ENCODE measurements at places on chromosomes 4 and X.

GRCh38 chrX:130994671-130995070, 63.5 kb upstream of the ARHGAP36 start:
- no peak for DNase-seq

DNA sequence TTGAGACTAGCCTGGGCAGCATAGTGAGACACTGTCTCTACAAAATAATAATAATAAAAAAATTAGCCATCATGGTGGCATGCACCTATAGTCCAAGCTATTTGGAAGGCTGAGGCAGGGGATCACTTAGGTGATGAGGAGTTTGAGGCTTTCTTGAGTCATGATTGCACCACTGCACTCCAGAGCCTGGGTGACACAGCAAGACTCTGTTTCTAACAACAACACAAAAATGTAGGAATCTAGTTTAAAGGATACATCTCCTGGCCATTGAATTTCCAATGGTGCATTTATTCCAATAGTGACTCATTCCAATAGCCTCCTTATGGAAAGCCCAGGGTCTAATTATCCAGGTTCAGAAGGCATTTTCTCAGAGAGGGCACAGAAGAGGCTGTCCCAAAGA, 21.9 kb upstream of the HERC6 start:
- DNase-seq, result no peak

GRCh38 chrX:34927866-34928265, 14.7 kb upstream of the FAM47B start:
- no peak for DNase-seq

- DNase-seq, result no peak
Observed at GRCh38 chr4:59608466-59608865, 1591.7 kb upstream of the ADGRL3 start.

GRCh38 chr4:146235654-146236177, 21.4 kb downstream of the REELD1 start:
- DNase-seq, result no peak

DNA sequence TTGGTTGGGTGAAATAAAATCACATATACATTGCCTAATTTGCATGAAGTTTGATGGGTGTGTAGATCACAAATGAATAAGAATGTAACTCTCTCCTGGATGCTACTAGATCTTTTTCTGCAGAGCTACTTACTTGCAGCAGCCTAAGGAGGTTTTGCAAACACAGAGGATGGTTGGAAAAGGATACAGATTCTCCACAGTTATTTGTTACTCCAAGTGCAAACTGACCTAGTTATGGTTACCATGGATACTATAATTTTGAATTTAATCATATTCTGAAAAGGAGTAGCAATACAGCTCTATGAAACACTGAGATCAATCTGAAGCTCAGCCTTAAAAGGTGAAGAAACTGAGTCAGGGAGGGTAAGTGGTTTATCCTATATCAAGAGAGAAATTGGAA, 9.1 kb upstream of the ARHGEF38 start:
- DNase-seq, result no peak

GRCh38 chr4:80173401-80173800, 23.9 kb upstream of the PRDM8 start:
- no peak for DNase-seq

- no peak for DNase-seq
Observed at GRCh38 chr4:171532968-171533367, 280.2 kb upstream of the GALNTL6 start.

DNA sequence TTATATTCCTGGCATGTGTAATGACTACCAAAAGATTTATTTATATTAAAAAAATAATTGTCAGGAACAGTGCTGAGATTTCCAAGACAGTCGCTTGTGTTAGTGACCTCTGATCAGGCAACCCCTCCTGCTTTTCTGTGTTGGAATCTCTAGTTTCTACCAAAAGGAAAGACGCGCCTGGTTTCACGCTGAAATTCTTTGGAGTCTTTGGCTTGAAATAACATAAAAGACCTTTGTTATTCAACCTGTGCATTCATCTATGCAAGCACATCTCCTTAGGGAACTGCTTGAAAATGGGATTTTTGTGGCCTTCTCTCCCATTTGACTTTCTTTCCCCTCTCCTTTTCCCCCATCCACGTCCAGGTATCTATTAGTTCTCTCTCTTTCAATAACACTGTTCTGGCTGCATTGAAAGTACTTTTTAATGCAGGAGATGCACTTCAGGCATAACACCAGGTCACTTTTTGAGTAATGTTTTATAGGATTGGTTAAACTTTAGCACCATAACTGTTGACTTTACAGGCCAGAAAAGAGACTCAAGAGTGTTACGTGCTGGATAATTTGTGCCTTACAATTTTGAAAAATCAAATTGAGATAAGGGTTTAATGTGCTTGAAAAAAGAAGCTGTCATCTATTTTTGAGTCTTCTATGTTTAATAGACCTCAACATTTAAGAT, 172.7 kb downstream of the GPAT3 start:
- no peak for DNase-seq

- no peak for DNase-seq
Observed at GRCh38 chr4:174467107-174467506, 55.2 kb downstream of the HPGD start.

- no peak for DNase-seq
Observed at GRCh38 chr4:65559270-65559669, 111.0 kb downstream of the EPHA5 start.

DNA sequence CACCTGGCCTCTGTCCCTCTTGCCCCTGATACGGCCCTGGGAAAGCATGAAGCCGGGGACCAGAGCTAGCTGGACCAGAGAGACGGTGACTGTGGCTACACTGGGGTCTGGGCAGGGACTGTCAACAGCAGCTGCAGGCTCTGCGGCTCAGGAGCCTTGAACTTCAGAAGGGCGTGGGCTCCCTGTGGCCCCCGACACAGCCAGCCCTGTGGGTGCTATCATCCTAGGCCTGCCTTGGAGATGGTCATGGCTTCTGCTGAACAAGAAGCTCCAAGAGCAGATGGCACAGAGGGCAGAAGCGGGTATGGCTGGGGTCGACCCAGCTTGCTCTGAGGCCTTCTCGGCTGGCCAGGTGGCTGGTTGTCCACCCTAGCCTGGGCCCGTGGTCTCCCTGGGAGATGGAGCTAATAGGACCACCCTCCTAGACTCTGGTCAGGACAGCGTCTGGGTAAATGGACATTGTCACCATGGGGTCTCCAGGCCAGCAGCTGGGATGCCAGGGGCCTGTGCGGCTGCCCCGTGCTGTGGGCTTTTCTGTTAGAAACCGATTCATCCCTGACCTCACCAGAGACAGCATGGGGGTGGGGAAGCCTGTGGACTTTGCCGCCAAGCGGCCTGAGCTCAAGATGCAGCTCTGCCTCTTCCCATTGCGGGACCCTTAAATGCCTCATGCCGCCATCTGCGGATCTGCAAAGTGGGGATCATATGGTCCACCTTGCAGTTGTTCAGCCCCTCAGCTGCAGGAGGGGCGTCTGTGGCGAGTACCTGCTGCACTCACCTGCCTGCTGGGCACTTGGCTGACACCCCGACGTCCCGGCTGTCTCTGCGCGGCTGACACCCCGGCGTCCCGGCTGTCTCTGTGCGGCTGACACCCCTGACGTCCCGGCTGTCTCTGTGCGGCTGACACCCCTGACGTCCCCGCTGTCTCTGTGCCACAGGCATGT, 21.1 kb downstream of the CPZ start:
- no peak for DNase-seq

DNA sequence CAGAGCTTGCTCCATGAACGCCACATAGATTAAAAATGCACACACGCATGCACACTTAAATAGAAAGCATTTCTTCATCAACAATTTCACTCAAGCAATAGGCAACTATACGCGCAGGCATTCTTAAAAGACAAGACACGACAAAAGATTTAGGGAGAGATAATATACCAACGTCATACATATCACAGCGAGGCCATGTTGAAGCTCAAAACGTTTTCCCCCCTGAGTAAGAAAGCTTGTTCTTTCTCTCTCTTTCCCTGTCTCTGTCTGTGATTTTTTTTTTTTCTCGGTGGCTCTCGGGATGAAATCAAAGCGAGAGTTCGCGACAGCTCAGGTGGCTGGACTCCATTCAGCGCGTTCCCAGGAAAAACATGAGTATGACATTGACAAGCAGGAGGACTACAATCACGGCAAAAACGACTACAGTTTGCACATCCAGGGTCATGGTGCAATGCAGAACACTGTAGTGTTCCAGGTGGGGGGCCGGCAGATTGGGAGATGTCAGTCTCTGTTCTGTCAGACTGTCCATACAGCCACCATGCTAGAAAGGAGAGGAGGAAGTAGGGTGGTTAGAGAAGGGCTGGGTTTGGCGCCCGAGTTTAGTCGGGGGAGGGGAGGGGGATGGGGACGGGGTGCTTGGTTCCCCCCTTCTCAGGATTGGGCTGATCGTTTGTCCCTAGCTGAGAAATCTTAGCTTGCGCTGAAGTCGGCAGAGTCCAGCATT, 30.7 kb downstream of the ARHGEF9 start:
- no peak for DNase-seq

DNA sequence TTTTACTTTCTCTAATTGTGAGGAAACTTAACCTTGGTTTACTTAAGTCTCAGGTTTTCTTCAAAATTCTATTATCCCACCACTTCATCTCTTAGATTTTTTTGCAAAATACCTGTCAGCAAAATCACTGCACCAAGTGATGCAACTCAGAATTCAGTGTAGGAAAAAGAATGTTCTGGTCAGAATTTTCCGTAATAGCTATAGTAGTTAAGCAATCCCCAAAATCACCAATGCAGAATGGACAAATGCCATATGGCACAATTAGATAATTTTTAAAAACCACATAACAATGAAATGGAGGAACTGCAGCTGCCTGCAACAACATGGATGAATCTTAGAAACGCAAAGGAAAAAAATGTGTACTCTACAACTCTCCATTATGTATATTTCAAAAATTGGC, 373.1 kb downstream of the NAF1 start:
- DNase-seq, result no peak

GRCh38 chr4:122603156-122603574, 17.7 kb downstream of the IL21 start:
- no peak for DNase-seq

GRCh38 chr4:5465529-5465928, 242.8 kb downstream of the EVC2 start:
- DNase-seq, result no peak

Data from NCI-H510A (cell line).